Activated T-cell treated with anti-CD3 and anti-CD28 coated beads, Interleukin-2, amount 50 U/mL, for 48 hours (primary cell): ENCODE measurements at places on chromosomes 16 and 17.

DNA sequence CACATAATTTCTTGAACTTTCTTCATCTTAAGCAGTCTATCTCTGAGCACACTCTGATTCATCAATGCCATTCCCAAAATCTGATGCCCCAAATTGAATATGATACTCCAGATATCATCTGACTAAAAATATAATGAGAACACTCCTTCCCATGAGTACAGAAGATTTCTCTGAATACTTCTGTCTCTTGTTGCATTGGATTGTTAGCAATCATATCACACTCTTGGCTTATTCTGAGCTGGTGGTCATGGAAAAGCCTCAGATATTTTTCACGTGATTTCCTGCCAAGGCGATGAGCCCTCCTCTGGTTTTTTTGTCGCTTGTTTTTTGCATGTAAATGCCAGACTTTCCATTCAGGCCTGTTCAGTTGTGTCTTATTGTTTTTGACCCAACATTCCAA is 87.2 kb downstream of the NOG start:
- no peak for DNase-seq

- DNase-seq: no peak
Observed at GRCh38 chr16:28882551-28883160, 4.4 kb downstream of the ATP2A1 start.

GRCh38 chr16:80543162-80543561 is 2.4 kb downstream of the DYNLRB2 start:
- no peak for DNase-seq

GRCh38 chr16:72493716-72494415 is 321.9 kb upstream of the PMFBP1 start:
- no peak for DNase-seq

DNA sequence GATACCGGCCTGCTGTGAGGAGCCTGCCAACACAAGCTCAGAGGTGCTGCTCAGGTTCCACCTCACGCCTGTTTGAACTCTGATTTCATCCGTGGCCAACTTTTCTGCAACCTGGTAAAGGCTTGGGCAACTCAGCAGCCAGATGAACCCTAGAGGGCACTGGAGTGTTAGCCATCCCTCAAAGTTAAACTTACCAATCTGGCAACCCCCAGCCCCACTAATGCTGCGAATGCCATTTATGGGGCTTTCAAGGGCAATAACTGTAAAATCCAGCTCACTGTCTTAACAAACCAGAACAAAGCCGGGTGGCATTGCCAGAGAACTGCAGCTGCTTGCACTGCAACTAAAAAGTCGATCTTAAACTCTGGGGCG is 105.5 kb downstream of the AXIN2 start:
- DNase-seq: peak; percentile 31

DNA sequence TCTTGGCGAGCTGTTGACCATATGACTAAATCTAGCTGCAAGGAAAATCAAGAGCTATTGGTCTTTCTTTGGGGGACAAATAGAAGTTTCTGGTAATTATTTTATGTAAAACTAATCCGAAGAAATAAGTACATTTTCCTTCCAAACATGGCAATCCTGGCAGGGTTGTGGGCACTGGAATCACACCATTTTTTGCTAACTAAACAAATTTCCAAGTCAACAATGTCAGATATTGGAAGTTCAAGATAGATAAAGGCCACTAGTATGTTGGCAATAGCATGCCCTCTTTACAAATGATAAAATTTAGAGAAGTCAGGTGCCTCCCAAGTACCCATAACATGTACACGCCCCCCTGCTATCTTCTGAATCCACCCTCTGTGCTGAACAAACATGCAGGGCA is 330.4 kb downstream of the CDH13 start:
- no peak for DNase-seq

DNA sequence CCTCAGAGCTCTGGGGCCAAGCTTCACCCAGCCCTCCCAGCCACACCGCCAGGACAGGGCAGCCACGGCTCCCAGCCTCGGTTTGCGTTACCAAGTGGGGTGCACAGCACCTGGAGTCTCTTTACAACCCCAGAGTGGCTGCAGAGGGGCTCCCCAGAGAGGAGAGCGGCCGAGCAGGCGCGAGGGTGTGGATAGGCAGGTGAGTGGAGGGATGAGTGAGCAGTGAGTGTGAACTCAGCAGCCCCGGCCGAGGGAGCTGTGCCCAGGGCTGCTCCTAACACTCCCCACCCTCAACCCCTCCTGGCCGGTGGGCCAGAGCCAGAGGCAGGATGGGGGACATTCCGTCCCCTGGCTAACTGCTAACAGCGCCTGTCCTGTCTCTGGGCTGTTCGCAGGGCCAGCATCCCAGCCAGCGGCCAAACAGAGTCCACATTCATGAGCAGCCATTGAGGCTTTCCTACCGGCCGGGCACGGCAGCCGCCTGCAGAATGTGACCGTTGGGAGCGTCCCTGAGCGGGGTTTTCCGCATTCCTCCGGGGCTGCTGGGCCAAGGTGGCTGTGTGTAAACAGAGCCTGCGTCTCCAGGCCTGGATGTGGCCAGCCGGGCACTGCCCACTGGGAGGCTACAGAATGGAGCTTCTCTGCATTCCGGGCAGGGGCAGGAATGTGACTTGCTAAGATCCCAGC is 5.3 kb downstream of the ZNF469 start:
- DNase-seq: no peak

DNA sequence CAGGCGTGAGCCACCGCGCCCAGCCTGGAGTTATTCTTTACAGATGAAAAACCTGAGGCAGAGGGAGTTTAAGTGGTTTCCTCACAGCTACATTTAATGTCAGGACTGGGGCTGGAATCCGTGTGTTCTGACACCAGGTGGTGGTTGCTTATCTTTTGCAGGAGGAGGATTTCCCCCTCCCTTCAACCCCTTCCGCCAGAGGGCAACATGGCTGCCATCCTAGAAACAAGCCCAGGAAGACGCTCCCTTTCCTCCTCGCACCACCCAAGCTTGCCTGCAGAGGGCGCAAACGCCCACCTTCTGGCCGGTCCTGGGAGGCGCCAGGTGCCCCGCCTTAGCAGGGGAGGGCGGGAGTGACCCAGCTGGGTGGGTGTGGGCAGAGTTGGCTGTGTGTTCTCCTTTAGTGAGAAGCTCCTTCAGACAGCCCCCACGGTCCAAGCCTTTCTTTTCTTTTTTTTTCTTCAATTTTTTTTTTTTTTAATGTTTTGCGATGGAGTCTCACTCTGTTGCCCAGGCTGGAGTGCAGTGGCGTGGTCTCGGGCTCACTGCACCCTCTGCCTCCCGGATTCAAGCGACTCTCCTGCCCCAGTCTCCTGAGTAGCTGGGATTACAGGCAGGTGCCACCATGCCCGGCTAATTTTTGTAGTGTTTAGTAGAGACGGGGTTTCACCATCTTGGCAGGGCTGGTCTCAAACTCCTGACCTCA is 9.9 kb upstream of the RAP1GAP2 start:
- DNase-seq: peak; percentile 98

- DNase-seq: no peak
Observed at GRCh38 chr16:27400751-27401620, 988 bp upstream of the IL21R start.

- DNase-seq: peak; percentile 39
Observed at GRCh38 chr16:19114359-19115147, 789 bp downstream of the ITPRIPL2 start.

GRCh38 chr16:89436366-89436765 is 54.0 kb downstream of the ANKRD11 start:
- DNase-seq: no peak
